CD4-positive, alpha-beta T cell treated with Interleukin-6 at 100 ng/mL for 8 hours (primary cell): ENCODE measurements at places on chromosomes 13 and 19.

DNA sequence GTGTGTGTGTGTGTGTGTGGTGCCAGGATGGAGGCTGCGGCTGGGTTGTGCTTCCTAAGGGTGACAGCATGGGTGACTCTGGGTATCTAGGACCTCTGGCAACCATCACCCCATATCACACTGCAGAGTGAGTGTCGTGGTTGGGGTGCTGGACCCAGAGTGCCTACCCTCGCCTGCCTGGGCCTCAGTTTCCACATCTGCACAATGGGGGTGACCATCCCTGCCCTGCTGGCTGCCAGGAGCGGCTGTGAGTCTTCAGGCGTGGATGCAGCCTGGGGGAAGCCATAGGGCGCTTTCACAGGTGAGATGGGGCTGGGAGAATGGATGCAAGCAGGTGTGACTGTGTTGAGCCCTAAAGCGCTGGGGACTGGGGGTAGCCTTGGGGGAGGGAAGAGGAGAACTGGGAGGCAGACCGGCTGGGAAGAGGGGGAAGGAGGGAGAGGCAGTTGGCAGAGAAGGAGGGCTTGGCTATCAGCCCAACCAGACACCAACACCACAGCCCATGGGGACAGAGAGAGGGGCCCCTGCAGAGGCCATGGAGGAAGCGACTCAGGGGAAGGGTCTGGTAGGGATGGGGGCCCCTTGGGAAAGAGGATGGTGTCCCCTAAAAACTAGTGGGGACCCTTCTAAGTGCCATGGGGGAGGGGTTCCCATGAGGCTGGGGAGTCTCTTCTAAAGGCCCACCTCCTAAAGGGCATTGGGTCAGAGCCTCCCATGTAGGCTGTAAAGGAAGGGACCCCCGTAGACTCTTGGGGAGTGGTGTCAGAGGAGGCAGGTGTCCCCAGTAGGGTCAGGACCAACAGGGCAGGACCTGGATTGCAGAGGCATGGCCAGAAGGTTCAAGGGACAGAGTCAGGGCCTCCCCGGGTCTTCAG lies 1.7 kb downstream of the PLPPR2 start:
- no peak for DNase-seq

GRCh38 chr13:113852536-113853517 lies 11.0 kb downstream of the GAS6 start:
- no peak for DNase-seq

DNA sequence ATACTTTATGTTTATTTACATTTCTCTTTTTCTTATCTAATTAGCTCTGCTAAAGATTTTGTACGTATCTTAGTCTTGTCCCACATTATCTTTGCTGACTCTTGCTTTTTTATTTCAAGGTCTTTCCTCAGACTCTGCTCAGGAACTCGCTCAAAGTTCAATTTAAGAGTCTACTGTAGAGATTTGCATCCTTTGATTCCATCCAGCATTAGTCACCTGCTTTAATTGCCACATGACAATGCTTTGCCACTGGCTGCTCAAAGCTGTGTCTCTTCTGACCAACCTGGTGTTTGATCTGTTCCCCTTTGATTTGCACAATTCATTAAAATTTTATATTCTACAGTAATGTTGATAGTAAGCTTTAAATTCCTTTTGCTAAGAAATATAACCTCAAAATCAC lies 157.9 kb upstream of the FREM2 start:
- DNase-seq: no peak

- peak; percentile 78 for DNase-seq
Observed at GRCh38 chr19:6739390-6739882, at the start of gene TRIP10. TRIP10 (plus strand) TSS chr19:6739680; CDS start chr19:6739762, 82 bp downstream.
